ENCODE measurements at places on chromosomes 3 and 15. TPM values are rescaled to one million over a fixed set of nuclear protein-coding genes. Genes with fewer than 3 reads are reported as not detected.
A peak's percentile ranks its signal among the peaks of the same experiment; 100 is the strongest.

DNA sequence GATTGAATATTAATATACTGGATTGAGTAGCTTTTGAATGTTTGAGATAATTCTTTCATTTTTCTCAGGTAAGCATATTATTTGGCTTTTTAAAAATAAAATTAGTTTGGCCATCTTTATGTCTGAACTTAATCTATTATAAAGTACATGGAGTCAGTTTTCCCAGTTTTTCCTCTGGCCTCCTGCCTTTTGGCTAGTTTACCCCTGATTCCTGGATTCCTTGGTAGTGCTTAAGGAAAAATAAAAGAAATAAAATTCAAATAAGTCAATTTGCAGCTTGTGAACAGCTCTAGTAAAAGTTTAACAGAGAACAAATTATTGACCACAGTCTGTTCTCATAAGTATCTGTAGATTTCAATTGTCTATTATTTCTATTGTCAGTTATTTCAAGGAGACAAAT lies 89.4 kb downstream of the COL6A6 start:
- DNase-seq: no peak

DNA sequence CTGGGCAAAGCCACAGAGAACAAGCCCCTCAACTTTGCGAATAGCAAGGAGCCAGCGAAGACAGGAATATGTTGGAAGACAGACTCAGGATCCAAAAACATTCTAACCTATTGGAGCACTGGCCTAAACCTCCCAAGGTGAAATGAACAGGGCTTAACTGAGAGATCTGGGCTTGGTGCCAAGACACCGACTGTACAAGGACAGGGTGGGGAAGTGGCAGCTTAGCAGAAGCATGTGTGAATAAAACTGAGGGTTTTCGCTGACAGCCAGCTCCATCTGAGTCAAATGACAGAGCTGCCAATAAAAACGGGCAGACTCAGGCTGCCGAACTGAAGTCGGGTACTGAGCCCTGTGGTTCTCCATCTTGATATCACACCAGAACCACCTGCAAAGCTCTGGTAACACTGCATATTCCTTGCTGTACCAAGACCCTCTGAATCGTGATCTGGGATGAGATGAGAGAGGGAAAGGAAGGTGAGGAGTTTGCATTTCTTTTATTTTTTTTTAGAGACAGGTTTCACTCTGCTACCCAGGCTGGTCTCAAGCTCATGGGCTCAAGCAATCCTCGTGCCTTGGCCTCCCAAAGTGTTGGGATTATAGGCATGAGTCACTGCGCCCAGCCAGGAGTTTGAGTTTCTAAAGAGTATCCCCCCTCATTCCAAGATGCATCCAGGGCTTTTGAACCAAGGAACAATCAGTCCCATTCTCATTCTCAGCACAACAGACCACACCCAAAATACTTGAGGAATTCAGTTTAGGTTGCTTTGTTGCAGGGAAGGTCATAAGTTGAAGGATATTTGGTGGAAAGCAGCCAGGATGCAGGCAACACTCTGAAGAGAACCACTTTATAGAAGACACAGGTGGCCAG lies 6.0 kb upstream of the PLCB2 start:
- no peak for DNase-seq

GRCh38 chr3:56990641-56991015 lies 69.8 kb upstream of the SPATA12 start:
- no peak for DNase-seq

GRCh38 chr15:95134431-95135110 lies 903.2 kb downstream of the MCTP2 start:
- no peak for DNase-seq

DNA sequence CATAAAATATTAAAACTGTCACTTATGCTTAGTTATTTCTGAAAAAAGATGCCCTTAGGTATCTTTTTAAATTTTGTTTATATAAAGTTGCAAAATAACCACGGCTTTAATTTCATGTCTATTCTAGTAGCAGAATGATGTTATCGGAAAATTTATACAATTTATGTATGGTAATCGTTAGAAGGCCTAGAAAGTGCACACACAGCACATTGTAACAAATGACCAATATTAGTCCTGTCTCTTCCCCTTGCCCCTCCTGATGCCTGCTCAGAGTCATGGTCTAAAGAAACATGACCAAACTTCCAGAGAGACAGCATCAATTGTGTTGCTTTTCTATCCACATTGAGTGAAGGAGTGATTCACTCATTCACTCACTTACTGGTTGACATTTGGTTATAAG lies 6.2 kb upstream of the LPP start:
- no peak for DNase-seq

GRCh38 chr3:45056608-45057301 lies 30.7 kb downstream of the CLEC3B start:
- DNase-seq: no peak

DNA sequence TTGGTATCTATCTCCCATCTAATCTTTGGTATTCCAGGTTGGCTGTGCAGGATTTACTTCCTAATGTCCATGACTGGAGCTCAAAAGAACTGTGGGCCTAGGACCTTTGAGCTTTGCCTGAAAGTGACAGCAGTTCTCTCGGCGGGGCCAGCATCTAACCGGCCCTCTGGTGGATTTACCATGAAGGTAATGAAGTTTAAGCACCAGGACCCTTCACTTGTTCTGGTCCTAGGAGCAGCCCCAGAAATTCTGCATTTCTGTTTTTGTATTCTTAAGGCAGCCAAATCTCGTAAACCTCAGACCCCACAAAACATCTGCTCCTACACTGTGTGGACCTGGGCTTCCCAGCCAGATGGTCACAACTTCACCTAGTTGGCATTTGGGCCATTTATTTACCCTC lies 13.0 kb downstream of the CALML4 start:
- no peak for DNase-seq

GRCh38 chr3:149623824-149624223 lies 34.0 kb downstream of the WWTR1 start:
- no peak for DNase-seq

DNA sequence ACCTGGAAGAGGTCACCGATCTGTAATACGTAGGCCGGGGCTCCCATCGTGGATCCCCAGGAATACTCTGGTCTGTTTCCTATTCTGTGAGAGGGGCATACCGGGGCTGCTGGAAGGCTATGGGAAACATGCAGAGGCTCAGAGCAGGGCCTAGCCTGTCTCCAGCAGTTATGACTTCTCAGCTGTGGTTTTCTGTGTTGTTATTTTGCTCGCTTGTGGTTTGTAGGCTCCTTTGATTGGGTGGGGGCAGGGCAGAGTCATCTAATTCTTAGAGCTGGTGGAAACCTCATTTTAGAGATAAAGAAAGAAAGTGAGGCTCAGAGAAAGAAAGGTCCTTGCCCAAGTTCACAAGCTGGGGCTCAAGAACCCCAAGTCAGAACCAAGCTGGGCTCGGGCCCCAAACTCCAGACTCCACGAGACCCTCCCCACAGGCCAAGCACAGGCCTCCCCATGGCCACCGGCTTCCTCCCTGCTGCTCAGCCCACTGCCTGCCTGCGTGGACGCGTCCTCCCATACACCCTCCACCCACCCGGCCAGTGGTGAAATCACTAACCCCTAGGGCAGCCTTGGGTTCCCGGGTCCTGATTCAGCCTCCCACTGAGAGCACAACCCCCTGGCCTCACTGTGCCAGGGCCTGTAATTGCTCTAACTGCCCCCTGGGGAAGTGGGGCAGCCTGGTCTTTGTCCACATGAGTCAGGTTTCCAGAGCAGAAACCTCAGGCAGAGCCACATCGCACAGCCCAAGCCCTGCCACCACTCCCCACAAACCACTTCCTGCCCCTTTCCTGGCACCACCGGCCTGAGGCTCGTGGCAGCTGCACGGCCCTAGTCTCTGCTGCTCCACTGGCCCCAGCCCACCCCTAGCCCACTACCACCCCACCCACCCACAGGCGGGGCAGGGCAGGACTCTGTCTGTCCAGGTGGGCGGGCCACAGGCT lies 270.8 kb downstream of the UACA start:
- peak; percentile 91 for DNase-seq

DNA sequence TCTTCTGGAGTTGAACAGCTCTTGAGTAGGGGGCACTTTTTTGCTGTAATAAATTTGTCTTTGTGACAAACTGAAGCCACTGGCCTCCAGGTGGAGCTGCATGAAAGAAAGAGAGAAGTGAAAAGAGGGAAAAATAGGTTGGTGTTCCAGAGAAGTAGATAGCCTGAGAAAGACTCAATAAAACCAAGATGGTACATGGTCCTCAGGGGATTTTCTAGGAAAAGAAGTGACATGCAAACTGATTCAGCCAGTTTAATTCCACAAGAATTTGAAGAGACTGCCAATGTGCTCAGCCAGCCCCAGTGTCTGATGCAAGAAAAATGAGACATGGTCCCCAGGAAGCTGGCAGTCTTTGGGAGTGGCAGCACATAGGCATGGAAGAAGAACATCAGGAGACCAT lies 152.7 kb downstream of the CD47 start:
- DNase-seq: no peak

DNA sequence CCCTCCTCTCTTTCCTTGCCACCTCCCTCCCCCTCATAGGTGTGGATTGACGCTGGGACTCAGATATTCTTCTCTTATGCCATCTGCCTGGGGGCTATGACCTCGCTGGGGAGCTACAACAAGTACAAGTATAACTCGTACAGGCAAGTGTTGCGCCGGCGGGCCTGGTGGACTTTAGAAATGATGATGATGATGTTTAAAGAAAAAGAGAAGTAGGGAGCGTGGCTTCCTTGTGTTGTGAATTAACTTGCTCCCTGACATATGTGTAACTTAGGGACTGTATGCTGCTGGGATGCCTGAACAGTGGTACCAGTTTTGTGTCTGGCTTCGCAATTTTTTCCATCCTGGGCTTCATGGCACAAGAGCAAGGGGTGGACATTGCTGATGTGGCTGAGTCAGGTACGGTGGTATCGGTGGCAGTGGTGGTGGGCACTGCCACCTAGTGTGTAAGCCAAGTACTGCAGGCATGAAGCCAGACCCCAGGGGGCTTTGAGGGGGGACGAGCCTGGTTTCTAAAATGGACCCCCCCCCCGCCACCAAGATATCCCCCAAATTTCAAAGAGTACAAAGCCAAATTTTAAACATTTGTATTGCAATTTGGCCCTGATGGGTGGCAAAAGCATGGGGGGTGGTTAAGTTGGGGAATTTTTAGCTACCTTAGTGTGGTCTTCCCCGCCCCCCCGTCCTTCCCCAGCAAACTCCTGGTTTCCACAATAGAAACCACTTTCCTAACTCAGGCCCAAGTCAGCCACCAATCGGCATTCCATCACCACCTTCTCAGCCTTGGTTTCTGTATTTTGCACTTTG lies 65.6 kb downstream of the SLC6A6 start:
- peak; percentile 46 for DNase-seq

DNA sequence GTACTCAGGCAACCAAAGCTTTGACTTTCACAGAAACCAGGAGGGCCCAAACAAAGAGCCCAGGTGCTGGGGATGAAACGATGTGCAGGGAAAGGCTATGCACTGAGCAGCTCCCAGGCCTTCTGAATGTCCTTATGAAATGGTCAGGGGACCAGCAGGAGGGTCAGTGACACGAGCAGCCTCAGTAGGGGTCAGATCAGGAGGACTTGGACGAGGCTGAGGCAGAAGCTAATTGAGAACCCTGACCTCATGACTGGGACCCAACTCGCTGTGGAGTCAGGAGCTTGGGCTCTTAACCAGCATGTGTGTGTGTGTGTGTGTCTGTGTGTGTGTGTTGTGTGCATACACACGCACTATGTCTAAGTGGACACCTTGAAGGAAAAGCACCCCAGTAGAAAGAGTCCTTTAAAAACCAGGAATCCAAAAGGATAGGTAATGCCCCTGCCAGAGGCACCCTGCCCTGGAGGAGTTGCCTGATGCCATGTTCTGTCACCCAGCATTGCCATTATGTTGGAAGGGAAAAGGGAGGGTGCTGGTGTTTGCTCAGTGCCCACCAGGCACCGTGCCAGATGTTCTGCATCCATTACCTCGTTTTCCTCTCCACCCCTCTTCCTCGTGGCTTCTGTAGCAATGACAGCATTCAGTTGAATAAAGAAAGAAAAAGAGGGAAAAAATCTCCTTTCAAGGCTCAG lies 50.9 kb downstream of the CORO2B start:
- no peak for DNase-seq

DNA sequence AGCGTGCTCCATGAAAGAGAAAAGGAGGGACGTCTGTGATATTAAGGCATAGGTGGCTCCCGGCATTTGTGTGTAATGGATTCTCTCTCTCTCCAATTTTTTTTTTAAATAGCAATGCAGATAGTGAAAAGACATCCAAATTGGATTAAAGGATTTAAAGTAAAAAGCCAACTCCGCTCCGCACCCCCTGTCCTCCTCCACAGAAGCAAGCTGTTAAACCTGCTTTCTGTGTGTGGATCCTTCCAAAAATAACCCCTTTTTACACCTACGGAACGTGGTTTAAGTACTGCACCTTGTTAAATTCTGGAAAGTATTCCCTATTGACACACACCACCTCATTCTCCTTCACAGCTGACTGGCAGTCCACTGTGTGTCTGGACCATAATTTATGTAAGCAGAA lies 61.6 kb downstream of the ST8SIA2 start:
- DNase-seq: no peak

GRCh38 chr3:10443272-10444109 lies 61.9 kb downstream of the ATP2B2 start:
- no peak for DNase-seq

DNA sequence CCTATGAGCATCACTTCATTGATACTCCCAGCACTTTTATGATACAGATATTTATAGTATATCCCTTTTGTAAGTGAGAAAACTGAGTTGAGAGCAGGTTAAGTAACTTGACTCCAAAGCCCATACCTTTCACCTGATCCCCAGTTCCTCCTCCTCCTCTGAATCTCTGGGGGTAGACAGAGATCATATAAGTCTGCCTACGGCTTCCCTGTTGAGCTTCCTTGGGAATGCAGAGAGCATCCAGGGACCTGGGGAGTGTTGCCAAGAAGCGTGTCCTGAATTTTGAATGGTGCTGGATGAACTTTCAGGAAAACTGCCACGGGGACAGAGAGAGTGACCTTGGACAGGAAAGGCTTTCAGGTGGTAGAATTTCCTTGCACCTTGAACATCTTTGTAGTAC lies 268.5 kb downstream of the LRTM1 start:
- no peak for DNase-seq

DNA sequence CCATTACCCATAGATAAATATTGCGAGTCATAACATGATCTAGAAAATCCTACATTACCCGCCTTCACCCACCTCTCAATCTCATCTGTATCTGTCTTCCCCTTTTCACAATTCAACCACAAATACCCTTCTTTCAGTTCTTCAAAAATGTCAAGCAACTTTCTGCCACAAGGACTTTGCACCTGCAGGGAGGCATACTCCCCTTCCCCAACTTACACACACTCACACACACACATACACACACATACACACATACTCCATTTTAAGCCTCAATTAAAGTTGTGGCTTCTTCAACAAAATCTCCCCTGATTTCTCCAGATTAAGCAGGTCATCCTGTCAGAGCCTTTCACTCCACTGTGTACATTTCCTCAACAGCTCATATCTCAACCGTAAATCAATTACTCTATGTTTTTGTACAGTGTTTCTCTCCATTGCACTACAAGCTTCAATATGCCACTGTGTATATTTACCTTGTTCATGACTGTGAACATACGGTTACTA lies 33.1 kb upstream of the CCDC50 start:
- no peak for DNase-seq

Gene LIPH
- total RNA-seq: not detected

All from activated CD4-positive, alpha-beta memory T cell treated with anti-CD3 and anti-CD28 coated beads, Interleukin-2, amount 10 ng/mL, durations not matched to agents 7 days and 5 days (primary cell).